HT-29 (cell line): ENCODE measurements at places on chromosomes 12 and 14.

DNA sequence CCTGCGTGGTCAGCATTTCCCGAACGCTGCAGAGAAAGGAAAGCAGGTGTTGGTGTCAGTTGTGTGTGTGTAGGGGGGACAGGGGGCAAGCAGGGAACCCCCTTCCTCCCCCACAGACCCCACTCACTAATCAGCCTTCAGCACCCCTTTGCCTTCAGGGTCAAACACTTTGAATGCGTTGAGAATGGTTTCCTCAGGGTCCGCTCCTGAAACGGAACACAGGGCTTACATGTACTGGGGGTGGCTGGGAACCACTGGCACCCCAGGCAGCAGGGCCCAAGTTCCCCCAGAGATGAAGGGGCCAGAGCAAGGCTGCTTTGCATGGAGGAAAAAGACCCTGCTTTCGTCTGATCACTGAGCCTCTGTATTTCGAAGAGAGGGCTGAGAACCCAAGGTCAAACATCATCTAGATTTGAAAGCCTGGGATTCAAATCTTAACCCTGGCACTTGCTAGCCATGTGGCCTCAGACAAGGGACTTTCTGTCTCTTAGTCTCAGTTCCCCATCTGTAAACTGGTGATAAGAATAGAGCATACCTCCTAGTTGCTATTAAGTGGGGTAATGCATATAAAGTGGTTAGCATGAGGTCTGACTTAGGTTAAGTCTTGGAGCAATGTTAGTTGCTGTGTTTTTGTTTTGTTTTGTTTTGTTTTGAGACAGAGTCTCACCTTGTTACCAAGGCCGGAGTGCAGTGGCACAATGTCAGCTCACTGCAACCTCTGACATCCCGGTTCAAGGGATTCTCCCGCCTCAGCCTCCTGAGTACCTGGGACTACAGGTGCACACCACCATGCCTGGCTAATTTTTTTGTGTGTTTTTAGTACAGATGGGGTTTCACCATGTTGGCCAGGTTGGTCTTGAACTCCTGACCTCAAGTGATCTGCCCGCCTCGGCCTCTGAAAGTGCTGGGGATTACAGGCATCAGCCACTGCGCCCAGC is 7.0 kb downstream of the MYL2 start:
- DNase-seq, result no peak

DNA sequence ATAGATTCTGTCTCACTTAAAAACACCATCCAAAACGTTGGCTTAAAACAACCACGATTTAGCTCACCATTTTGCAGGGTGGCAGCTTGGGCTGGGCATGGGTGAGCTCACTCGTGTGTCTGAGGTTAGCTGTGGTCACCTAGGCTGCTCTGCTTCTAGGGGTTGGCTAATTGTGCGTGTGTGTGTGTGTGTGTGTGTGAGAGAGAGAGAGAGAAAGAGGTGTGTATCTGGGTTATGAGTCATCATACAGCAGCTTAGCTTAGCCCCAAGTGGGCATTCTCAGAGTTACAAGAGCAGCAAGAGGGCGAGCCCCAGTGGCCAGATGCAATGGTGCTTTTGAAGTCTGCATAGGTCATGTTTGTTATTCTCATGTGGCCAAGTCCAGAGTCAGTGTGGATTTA is 6.0 kb downstream of the FBXW8 start:
- peak; percentile 85 for DNase-seq

DNA sequence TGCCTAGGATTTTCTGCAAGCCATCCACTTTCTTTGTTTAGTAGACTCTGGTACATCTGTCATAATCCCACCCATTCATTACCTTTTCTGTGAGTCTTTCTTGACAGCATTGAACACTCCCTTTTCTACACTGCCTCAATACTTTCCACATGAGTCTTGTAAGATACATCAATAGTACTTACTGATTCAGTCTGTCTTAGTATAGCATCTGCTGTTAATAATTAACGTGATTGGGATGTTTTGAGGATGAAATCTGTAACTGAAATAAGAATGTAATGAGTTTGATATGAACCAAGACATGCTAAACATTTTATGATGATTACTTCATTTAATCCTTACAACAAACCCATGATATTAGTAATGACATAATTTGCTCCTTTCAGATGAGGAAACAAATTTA is 196.2 kb upstream of the FOXG1 start:
- no peak for DNase-seq

- DNase-seq, result no peak
Measured at GRCh38 chr14:54675236-54676128, 108.6 kb downstream of the SAMD4A start.

GRCh38 chr14:78605025-78605762 is 435.0 kb downstream of the NRXN3 start:
- DNase-seq, result no peak

GRCh38 chr14:71652368-71652767 is 279.9 kb upstream of the RGS6 start:
- DNase-seq, result no peak

DNA sequence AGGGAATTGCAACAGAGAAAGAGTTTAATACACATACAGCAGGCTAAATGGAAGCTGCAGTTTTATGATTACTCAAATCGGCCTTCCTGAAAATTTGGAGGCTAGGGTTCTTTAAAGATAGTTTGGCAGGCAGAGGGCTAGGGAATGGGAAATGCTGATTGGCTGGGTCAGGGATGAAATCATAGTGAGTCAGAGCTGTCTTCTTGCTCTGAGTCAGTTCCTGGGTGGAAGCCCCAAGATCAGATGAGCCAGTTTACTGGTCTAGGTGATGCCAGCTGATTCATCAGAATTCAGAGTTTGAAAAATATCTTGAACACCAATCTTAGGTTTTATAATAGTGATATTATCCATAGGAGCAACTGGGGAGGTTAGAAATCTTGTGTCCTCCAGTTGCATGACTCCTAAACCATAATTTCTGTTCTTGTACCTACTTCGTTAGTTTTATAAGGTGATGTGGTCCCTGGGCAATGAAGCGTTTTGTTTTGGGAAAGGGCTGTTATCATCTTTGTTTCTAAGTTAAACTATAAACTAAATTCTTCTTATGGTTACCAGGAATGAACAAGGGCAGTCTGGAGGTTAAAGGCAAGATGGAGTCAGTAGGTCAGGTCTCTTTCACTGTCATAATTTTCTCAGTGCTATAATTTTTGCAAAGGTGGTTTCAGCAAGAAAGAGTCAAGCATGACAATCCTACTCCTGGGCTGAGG is 257.8 kb upstream of the CCDC196 start:
- no peak for DNase-seq

DNA sequence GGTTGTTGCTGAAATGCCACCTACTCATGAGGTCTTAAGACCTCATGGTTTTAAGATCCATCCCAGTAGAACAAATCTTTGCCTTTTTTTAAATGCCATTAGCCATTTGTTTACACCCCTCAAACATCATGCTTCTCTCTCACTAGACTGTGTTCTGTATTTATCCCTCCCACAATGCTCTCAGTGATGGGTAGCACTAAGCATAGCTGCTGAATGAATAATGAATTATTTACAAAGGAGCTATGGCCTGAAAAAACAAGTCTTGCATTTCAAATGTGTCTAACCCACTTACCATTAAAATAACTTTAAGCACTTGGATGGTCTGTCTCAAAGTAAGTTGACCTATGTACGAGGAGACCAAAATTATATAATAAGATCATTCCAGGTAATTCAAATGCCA is 334.5 kb downstream of the PAWR start:
- DNase-seq, result no peak

- DNase-seq, result no peak
Measured at GRCh38 chr14:56196274-56196673, 78.1 kb downstream of the PELI2 start.

GRCh38 chr12:106179086-106179485 is 40.3 kb upstream of the NUAK1 start:
- DNase-seq, result no peak

- no peak for DNase-seq
Measured at GRCh38 chr12:11676052-11676451, 26.6 kb downstream of the ETV6 start.

DNA sequence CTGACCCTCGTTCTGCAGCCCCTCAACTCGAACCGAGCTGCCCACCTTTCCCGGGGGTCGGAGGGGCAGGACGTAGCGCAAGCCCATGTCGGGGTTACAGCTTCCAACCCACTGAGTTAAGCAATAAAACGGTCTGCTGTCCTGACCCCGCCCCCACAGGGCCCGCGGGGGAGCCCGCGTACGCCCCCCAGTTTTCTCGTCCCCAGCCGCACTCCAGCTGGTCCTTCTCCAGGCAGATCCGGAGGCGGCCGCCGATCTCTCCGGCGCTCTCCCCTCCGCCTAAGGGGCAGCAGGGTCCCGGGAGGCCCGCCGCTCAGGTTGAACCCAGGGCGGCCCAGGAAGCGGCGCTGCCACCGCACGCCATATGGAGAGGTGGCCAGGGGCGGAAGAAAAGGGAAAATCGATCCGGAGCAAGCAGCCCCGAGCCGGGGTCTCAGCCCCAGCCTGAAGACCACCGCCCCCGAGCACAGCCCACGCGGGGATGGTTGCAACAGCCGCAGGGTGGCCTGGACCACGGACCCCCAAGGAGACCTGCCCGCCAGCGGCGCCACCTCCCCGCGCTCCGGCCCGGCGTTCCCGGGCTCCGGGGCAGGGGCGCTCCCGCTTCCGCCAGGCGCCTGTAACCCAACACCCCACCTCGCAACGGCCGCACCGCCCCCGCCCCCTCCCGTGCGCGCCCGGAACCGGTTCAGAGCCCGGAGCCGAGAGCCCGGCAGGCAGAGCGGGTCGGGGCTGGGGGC is 760 bp downstream of the ACTN1 start:
- peak; percentile 30 for DNase-seq

GRCh38 chr12:1939801-1940607 is 21.6 kb upstream of the CACNA2D4 start:
- DNase-seq, result peak; percentile 85

GRCh38 chr12:118068445-118068844 is 7.5 kb upstream of the WSB2 start:
- no peak for DNase-seq

- no peak for DNase-seq
Measured at GRCh38 chr12:32025906-32026305, 66.7 kb downstream of the RESF1 start.

DNA sequence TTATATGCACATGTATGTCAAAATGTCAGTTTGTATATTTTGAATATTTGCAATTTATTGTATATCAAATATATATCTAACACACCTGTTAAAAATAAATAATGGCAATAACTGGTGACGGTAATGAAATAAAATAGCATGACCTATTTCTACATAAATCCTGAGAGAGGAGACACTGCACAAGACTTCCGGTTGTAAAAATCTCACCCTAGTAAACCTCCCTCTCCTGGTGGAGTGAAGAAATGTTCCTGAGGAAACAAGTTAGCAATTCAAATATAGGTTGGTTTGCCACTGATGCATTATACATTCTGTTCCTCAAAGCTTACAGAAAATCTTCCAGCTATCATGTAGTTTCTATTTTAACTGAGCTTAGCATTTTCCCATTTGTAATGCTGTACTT is 166.1 kb upstream of the SYT10 start:
- peak; percentile 59 for DNase-seq

- DNase-seq, result no peak
Measured at GRCh38 chr12:57330992-57331391, 80.0 kb upstream of the STAC3 start.

DNA sequence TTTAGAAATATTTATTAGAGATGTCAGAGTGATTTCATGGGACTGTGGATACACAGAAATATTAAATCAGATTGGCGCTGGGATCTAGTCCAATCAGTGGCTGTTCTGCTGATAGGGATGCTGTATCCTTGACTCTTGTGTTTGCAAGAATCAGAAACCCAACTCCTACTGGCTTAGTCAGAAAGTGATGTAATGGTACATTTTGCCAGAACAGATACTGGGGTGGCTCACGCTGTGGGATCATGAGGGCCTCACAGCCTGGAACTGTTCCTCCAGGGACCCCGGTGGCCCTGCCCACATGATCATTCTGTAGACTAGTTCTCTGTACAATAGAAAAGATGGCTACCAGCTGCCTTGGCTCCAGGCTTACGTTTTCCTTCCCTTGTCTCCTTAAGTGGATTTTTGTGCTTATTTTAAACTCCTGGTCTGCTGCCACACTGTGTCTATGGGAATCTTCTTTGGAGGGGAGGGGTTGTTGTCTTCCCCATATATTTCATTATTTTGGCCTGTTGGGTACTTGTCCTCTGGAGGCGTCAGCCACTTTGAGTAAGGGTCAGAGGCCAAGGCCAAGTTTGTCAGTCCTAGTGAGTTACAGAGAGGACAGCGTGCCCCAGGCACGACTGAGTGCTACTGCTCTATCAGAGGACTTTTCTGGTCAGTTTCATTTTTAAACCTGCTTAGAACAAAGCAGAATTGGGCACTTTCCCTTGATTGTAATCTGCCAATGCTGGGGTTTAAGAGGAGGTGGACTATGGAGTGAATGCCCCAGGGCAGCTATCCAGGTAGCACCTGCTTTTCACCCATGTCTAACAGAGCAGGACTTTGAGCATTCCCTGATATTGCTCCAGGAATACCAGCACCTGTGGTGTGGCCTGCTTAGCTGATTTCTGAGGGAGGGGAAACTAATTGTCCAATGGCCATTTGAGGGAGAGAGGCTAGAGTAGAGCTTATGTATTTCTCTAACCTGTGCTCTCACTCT is 164.3 kb downstream of the SLC5A8 start:
- no peak for DNase-seq

- DNase-seq, result no peak
Measured at GRCh38 chr12:127399451-127399850, 867.5 kb upstream of the TMEM132C start.

GRCh38 chr12:131044760-131045381 is 91.2 kb downstream of the ADGRD1 start:
- no peak for DNase-seq

DNA sequence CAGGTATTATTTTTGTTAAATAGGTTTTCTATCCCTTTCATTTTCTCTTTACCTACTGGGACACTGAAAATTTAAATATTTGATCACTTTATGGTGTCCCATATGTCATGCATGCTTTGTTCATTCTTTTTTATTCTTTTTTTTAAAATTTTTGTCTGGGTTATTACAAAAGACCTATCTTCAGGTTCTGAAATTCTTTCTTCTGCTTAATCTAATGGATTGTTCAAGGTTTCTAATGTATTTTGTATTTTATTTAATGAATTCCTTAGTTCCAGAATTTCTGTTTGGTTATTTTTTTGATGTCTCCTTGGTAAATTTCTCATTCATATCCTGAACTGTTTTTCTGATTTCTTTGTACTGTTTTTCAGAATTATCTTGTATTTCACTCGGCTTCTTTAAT is 20.2 kb upstream of the VASH1 start:
- DNase-seq, result no peak

DNA sequence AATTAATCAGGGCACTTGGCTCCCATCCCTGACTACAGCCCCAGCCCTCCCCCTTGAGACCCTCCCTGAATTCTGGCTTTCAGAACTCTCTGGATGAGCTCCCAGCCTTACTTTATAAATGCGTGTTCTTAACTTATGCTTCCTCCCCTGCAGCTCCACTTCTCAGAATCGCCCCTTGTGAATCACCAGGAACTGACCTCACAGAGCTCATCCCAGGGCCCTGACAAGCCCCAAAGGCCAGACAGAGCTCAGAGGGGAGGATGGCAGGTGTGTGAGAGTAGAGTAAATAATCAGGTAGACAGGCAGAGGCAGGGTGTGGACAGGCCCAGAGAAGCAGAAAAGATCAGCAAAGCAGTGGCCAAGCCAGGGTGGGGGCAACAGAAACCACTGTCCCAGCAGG is 68.2 kb upstream of the FOXN3 start:
- DNase-seq, result no peak

- no peak for DNase-seq
Measured at GRCh38 chr12:80894179-80894578, 43.6 kb downstream of the LIN7A start.
